ENCODE measurements at places on chromosomes 11 and 22.

DNA sequence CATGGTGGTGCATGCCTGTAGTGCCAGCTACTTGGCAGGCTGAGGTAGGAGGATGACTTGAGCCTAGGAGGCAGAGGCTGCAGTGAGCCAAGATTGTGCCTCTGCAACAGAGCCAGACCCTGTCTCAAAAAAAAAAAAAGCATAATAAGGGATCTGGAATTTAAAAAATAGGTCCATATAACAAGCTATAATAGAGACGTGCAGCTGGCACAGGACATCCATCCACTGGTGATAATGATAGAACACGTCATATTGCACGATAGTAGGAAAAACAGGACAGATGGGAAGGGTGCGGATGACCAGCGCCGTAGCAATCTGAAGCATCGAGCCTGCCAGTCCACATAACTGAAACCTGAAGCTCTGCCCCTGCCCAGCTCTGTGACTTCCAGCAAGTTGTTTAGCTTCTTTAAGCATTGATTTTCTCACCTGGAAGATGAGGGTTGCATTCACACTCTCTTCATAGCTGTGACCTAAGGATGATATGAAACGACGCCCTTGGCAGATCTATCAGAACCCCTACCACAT is 60.3 kb upstream of the PRODH start:
- DNase-seq = no peak

DNA sequence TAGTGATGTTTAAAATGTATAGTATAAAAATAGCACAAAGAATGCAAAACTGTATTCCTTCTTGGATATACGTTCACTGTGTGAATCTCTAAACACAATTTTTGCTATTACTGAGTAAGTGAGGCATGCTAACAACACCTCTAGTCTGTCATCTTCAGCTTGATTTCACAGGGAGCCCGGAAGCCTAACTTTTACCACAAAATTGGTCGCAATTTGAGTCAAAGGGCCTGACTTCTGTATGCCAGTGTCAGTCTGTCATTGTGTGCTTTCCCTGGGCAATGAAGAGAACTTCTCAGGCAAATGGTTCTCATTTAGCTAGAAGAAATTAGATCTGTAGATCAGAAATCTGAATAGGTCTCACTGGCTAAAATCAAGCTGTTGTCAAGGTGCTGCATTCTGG is 1059.5 kb downstream of the FAM181B start:
- DNase-seq = no peak

DNA sequence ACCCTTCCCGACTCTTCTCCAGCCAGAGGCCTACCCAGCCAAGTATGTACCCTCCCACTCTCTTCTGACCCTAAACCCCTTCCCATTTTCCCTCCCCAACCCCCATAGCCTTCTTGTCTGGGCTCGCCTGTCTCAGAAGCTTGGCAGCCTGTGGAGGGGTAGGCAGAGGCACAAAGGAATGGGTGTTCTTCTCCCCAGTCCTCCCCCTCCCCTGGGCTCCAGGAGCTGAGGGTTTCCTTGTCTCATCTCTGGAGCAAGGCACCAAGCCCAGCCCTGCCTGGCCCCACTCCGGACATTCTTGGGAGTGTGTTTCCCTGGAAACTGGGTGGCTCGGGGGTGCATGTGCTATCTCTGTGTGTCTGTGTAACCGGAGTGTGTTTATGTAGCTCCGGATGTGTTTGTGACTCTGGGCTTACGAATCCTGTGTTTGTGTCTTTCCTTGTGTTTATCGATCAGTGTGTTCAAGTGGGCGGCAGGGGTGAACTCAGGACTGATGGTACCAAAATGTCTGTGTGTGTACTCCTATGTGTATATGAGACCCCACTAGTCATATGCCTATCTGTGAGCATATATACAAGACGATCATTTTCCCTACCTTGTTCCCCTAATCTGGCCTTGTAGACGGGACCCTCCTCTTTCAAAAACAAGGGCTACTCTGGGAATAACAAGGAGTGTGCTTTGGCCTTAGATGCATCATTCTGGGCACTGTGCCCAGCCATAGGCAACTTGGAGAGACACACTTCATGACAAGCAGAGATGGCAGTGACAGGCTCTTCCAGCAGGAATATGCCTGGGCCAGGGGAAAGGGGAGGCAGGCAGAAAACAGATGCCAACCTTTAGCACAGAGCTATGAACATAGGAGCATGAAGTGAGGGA is 10.9 kb downstream of the PHLDB1 start:
- DNase-seq = peak; percentile 73

DNA sequence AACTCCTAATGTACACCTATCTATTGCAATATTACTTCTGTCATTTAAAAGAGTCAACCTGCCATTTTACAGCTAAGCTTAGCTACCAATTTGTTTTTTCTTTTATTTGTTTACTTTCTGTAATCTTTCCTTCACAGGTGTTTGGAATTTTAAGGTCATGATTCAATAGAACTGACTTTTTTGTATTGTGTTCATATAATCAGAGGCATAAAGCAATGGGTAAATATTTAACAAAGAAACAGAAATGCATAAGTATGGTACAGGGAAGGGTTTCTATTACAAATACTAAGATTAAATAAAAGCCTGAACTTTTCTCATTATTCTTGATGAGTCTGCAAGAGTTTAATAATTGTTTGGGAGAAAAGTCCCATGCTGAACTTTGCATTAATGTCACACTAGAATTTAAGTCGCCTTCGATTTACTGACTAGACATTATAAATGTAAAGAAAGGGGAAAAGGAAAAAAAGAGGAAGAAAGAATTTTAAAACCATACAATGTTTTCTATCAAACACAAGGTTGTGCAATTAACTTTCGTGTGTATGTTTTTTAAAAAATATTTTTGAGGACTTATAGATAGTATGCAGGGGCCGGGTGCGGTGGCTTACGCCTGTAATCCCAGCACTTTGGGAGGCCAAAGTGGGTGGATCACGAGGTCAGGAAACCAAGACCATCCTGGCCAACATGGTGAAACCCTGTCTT is 35.0 kb upstream of the HIPK3 start:
- DNase-seq = no peak

DNA sequence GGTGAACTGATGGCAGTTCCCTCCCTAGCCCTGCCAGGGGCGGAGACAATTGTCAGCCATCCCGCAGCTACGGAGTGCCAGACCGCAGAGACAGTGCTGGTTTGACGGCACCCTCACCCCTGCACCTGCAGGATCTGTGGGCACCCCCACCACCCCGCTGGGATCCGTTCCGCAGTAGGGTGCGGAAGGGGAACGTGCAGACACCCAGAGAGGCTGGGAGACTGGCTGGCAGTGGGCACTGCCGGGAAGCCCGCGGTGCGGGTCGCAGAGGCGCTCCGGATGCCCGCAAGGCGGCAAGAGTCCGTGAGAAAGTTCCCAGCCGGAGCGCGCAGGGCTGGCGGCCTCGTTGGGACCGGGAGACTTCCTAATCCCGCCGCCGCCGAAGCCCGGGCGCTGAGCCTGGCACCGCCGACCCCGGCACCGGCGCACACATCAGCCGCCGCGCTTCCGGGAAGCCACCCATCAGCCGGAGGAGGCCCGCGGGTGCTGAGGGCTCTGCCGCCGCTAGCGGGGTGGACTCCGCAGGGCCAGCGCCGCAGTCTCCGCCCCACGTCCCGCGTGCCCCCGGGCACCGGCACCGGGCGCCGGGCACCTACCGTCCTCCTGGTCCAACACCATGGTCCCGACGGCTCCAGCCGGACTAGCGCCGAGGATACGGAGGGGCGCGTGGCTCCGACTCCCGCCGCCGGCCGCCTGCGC is 4.3 kb upstream of the LMO1 start:
- DNase-seq = no peak

All from SW480 (cell line).